Activated CD4-positive, alpha-beta T cell treated with anti-CD3 and anti-CD28 coated beads, Interleukin-2, Interleukin-4, amounts not matched to agents 100 ng/mL and 50 ng/mL, durations not matched to agents 16 hours and 8 hours (primary cell): ENCODE measurements at places on chromosomes 11 and 22.

DNA sequence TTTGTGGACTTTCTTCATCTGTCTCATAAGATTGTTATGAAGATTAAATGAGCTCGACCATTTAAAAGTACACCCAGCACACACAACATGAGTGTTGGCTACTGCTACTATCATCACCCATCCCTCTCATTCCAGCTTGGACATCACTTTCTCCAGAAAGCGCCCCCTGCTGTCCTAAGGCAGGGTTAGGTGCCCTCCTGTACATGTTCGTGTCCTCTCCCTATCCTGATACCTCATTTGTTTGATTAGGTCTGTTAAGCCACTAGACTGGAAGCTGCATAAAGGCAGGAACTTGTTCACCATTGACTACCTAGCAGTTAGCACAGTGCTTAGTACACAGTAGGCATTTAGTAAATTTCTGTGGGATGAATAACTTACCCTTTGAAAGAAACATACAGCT lies 85.5 kb downstream of the ENTHD1 start:
- DNase-seq = peak; percentile 9

- DNase-seq = peak; percentile 68
Observed at GRCh38 chr11:119356349-119357031, 10.0 kb upstream of the MFRP start.

- DNase-seq = no peak
Observed at GRCh38 chr11:26350002-26350401, 18.1 kb downstream of the ANO3 start.

DNA sequence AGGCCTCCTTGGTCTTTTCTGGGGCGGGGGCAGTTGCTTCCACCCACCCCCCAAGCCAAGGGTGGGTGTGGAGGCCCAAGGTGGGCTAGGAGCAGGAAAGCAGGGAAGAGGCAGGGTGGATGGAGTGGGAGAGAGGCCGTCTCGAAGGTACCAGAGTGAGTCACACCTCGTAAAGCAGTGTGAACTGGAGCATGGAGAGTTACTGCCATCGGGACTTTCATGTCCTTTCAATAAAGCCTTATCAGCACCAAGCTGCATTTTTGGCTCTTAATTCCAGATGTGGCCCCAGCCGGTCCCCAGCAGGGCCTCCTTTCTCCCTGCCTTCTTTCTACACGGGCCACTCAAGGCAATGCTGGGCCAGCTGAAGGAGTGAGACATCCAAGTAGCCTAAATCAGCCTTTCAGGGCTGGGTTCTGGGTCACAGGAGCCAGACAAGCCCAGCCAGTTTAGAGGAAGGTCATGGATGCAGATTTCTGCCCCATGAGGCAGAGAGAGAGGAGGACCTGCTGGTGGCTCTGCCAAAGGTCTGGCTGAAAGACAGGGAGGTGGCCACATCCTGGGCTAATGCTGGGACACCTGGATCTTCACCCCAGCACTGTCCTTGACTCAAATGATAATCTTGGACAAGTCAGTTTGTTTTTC lies 59.0 kb upstream of the CD82 start:
- no peak for DNase-seq
